ENCODE measurements at places on chromosomes 16 and 17.
A peak's percentile ranks its signal among the peaks of the same experiment; 100 is the strongest.

DNA sequence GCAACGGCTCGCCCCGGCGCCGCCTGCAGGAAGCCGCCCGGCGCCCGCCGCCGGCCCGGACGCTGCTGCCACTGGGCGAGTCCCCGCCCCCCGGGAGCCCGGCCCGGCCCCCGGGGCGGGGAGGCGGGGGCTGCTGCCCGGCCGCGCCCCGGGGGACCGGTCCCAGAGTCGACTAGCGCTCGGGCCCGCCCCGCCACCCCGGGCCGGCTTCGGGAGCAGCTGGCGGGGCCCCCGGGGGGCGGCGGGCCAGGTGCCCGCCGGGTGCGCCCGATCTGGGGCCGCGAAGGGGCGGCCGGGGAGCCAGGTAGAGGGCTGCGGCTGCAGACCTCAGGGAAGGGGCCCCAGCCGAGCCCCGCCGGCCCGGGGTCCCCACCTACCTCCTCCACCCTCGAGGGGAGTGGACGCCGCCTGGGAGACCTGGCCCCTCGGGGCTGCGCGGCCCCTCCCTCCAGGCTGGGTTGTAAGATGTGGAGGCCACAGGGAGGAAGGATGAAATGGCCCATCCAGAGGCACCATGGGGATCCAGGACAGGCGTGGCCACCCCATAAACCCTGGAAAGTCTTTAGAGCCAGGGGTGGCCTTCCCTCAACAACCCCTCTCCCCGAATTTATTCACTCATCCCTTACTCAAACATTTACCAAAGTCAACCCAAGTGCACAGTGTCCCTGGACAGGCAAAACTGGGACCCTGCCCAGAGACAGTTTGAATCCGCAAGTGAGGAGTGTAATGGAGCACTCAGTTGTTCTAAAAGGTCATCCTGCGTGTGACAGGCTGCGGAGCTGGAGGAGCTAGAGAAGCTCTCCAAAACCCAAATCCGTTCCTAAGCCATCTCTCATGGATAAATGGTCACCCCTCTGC lies at the start of gene CDYL2:
Gene CDYL2, minus strand, starts transcription at position 73 of the 858 bp plus-strand sequence. CDS start 425 bp downstream, outside the sequence.
- peak; percentile 41 for DNase-seq

GRCh38 chr16:27726621-27727261 lies 176.8 kb downstream of the KATNIP start:
- DNase-seq: no peak

- no peak for DNase-seq
Measured at GRCh38 chr16:64094181-64094965, 1027.5 kb downstream of the CDH11 start.

DNA sequence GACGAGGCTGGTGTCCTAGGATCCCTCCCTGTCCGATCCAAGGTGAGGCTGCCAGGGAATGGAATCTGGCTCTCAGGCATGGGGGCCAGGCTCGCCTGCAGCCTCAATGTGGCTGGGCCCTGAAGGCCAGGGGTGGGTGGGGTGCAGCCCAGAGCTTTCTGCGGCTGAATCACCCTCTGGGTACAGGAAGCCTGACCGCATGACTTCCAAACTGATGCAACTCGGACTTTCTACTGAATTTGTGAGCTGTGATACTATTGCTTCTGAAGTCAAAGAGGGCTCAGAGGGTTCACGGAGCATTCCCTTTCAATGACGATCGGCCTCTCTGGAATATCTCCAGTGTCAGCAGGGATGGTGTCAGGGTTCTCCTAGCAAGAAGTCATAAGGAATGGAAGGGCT lies 123.7 kb downstream of the METRNL start:
- peak; percentile 69 for DNase-seq

DNA sequence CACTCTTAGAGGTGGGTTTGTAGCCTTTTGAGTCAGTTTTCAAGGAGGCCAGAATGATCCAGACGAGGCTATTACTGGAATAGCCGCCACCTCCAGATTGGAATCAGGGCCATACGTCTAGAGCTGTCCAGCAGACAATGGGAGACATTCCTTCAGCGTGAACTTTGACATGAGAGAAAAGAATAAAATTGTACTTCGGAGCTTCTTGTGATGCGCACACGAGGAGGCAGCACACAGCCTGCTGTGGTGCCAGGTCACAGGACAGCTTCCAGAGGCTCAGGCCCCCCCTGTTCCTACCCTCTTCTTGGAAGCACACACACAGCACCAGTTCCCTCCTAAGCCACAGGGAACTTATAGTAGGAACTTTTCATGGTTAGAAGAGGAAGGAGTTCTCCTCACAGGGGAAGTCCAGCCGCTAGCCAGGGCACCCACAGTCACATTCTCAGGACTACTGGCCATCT lies 81.0 kb downstream of the VPS53 start:
- no peak for DNase-seq

GRCh38 chr16:14102925-14103720 lies 32.0 kb downstream of the MRTFB start:
- DNase-seq: no peak

DNA sequence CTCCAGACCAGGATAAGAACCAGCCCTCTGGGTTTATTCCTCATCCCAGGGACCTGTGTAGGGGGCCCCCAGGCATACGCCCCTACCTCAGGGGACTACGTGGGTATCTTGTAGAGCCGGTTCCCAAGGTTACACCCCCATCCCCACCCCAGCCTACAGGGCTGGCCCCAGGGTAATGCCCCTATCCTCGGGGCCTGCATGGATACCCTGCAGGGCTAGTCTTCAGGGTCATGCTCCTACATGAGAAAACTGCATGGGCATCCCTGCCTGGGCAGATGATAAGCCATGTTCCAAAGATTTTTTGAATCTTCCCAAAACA lies 14.2 kb downstream of the HDAC5 start:
- DNase-seq: no peak

- no peak for DNase-seq
Measured at GRCh38 chr17:66548659-66549310, 246.4 kb downstream of the PRKCA start.

DNA sequence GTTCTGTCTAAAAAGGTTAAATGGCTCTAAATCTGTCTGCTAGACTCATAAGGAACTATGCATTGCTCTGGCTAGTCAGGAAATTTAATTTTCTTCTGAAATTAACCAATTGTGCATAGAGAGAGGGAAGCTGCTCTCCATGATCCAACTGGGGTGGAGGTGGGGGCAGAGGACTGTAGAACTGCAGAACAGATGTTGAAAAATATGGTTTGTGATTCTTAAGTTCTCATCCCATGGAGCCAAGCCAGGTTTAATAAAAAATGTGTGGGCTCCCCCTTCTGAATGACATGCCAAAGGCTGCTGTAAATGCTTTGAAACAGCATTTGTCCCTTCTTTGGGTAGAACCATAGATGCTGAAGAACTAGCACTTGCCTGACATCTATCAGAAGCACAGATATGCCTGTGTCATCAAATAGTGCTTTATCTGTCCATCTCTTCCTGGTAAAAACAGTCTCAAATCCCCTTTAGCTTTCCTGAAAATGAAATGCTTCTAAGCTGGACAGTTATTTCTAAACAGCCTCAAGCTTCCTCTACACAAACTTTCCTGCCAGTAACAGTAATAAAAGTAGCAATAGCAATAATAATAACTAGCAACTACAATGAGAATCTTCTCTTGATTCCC lies 221.4 kb downstream of the CDH8 start:
- DNase-seq: no peak

GRCh38 chr17:73030501-73030921 lies 62.0 kb downstream of the SLC39A11 start:
- peak; percentile 39 for DNase-seq

Data from SW480 (cell line).